ENCODE measurements at places on chromosomes 2 and 18.

DNA sequence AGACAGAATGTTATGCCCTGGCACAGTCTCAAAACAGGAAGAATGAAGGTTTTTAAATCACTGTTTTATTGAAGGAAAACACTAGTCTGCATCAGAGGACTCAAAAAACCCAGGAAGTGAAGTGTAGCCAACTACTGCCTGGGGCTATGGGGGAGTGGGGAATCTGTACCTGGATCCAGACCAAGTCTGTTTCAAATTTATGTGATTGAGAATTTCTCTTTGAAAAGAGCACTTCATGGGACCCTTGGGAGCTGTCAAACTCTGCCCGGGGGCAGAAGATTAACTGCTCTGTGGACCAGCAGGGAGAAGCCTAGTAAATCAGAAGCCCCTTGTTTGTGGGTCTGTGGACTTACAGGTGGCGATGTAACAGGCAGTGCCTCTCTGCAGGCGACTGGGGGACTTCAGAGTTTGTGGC is 45.3 kb upstream of the TANC1 start:
- no peak for DNase-seq

DNA sequence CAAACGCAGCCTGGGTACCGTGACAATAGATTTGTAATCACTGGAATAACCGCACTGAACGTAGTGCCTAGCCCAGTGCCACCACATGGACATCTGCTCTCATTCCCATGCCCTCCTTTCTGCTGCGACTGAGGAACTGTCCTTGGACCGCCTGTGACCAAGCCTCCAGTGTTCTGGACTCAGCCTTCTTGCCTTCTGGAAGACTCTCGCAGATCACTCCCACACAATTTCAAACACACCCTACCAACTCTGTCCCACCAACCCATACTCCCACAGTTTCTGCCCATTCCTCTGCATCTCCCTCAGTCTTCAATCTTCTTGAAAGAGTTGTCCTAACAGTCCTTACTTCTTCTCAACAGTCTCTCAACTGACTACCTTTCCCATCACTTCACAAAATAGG is 2.1 kb downstream of the RNF149 start:
- no peak for DNase-seq

GRCh38 chr2:133956434-133956935 is 297.4 kb upstream of the MGAT5 start:
- DNase-seq, result no peak

DNA sequence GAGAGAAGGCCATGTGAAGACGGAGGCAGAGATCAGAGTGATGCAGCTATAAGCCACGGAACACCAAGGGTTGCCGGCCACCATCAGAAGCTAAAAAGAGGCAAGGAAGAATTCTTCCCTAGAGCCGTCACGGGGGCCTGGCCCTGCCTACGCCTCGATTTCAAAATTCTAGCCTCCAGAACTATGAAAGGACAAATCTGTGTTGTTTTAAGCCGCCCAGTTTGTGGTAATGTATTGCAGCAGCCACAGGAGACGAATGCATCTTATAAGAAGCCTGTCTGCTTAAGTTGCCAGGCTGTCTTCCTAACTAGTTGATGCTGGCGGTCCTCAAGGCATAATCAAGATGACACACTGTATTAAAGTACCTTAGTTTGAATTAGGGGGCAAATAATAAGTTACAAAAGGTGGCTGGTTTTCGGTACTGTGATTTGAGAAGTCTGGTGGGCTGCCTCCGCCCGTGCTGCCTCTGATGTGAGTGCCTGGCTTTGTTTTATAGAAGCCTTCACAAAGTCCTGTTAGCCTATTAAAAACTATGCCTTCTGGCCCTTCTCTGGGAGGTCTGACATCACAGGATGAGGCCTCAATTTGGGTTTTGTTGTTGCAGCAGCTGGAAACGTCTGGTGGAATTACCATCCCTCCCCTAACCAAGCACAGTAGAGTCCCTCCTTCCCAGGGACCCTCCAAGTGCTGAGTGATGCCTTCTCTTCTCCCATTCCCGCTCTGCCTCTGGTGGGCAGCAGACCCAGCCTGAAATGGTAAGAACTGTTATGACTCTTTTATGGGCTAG is 53.6 kb downstream of the SRD5A2 start:
- no peak for DNase-seq

GRCh38 chr18:61761875-61762274 is 130.9 kb downstream of the RNF152 start:
- DNase-seq, result no peak

GRCh38 chr2:160405077-160405867 is 88.3 kb downstream of the RBMS1 start:
- DNase-seq, result no peak

DNA sequence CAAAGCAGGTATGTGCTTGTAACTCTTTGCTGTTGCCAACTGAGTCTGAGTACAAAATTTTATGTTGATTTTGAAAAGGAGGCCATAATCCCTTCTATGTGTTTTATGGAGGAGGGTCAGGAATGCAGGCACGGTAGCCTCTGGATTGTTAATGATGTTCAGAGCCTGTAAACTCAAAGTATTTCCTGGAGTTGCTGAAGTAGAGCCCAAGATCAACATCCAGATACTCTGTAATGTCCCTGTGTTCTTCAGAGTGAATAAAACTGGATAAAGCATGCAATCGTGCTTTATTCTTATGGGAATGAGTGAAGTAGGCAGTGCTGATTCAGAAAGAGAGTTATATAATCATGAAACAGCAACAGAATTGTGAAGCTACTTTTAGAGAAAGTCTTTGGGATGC is 61.8 kb upstream of the CHRNA1 start:
- no peak for DNase-seq

GRCh38 chr18:11994703-11995444 is 13.6 kb downstream of the IMPA2 start:
- DNase-seq, result no peak

DNA sequence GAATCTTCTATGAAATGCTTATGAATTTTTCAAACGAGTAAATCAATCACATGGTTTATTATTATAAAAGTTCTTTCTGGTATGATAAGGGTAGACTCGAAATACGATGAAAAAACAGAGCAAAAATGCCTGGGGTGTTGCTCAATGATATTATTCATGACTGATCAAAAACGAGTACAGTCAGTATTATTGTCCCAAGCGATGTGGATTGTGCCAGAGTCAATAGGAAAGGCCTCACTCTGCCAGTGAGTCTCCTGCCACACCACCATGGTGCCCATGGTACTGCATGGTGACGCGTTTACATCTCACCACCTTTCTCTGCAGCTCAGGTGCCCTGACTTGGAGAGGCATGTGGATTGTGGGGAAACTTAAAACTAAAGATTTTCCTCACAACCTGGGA is 58.5 kb downstream of the KCTD1 start:
- DNase-seq, result no peak

Data from T-helper 9 cell (primary cell).